NCI-H2171 treated with DMSO at 0.1 percent for 48 hours (cell line): ENCODE measurements at places on chromosomes 5 and 9.

GRCh38 chr9:128470560-128470959, 14.8 kb downstream of the ODF2 start:
- DNase-seq: peak; percentile 36

GRCh38 chr5:25349746-25350145, 705.0 kb upstream of the CDH10 start:
- no peak for DNase-seq

- DNase-seq: no peak
Measured at GRCh38 chr5:144117412-144117811, 53.0 kb downstream of the YIPF5 start.

DNA sequence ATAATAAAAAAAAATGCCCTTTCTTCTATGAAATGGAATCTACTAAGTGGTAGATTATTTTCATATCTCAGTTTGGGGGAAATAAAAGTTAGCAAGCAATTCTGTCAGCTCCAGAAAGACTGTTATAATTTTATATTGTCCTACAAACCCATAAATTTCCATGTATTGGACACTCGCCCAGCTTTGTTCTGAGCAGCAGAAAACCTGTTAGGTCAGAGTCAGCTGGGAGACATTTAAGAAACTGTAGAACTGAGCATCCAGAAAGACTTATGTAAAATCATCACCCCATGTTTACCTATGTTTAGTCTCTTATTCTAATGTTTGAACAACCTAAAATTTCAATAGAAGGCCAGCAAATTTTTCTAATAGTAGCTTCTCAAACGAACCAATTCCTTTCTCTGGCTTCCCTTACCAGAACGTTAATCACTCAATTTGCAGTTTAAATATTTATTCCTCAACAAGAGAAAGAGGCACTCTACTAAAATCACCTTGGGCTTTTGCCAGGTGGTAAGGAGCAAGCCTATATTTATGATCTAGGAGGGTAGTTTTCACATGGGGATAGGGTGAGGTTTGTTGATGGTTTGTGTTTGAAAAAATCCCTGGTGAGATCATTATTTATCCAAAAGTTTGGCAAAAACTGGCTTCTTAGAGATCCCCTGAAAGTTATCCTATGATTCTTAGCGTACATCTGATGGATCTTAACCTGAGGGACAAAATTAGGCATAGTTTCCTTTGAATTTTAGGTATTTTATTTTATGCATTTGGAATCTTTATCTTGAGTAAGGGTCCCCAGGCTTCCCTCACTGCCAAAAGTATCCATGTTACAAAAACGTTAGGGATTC, 34.4 kb downstream of the MACROH2A1 start:
- no peak for DNase-seq

DNA sequence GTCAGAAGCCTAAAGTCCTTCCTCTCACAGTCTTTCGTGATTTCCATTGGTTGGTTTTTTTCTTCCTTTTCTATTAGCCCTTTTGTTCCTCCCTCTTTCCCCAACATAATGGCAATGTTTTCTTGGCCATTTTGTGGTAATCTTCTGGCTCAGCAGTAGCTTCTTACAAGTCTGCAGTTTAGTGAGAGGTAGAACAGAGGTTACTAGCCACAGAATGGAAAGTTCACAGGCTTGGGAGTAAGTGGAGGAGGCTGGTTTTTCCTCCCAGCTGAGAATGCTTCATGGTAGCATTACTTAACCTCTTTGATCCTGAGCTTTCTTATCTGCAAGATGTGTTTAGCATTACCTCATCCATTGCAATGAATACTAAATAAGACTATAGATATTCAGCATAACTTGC, 346.9 kb downstream of the NFIB start:
- no peak for DNase-seq

DNA sequence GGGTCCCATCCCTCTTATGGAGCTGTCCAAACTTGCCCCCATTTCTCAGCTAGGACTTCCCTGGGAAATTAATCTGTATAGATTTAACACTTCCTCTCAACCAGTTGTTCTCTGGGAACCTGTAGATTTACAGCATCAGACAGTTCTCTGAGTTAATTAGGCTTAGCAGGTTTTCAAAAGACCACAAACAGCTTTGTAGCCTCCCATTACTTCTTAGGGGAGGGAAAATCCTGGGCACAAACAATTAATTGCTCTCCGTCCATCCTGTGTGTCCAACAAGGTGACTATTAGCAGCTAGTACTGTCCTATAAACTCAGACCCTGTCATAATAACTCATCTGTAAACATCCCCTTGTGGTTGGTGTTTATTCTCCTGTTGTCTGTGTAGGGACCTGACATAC, 197.9 kb downstream of the GOLPH3 start:
- DNase-seq: no peak

DNA sequence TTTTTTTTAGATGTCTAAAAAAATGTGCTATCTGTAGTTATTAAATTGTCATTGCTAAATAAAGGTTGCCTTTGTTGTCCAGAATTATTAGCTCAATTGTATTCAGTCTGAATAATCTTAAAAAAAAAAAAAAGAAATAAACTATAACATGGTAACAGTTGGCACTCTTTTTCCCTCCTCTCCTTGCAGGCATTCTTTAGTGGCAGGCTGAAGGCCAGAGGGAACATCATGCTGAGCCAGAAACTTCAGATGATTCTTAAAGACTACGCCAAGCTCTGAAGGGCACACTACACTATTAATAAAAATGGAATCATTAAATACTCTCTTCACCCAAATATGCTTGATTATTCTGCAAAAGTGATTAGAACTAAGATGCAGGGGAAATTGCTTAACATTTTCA, 87.6 kb upstream of the FAM170A start:
- no peak for DNase-seq

- no peak for DNase-seq
Measured at GRCh38 chr5:77087484-77088261, 588 bp upstream of the ZBED3 start.

GRCh38 chr5:61493973-61494372, 161.9 kb downstream of the ZSWIM6 start:
- DNase-seq: no peak

- no peak for DNase-seq
Measured at GRCh38 chr9:76424491-76424890, 30.3 kb upstream of the RFK start.

DNA sequence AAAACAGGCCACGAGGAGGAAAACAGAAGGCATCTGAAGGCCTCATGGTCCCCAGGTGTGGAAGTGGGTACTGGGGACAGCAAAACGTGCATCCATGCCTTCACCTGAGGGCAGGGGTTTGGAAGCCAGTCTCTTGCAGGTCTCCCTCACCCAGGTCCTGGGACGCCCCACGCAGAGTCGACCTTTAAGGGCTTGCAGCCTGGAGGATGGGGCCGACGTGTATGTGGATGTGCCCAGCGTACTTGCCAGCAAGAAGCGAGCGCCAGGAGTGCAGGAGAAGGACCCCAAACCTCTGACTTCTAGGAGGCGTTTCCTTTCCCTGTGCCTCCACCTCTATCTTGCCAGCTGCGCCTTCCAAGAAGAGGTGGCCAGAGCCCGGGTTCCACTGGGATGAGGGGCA, 65.9 kb downstream of the OTULIN start:
- DNase-seq: no peak

DNA sequence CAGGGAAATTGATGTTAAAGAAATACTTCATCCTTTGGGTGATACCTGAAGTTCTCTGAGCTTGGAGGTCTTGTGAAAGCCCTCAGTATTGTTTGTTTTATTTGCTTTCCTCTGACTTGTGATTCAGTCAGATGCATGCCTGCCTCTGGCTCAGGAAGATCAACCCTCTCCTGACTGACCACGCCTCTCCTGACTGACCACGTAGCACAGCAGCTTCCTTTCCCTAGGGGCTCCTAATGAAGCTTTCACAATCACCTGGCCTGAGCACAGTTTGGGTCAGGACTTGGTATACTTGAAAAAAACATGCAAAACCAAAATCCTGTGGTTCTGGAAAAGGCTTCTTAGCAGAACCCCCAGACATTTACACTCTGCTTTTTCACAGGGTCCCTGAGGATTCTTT, 3.8 kb downstream of the TGFBI start:
- DNase-seq: no peak

GRCh38 chr5:15993334-15993733, 186.3 kb downstream of the MARCHF11 start:
- DNase-seq: no peak

GRCh38 chr5:148969291-148969690, 93.6 kb downstream of the SH3TC2 start:
- no peak for DNase-seq

- DNase-seq: no peak
Measured at GRCh38 chr9:5479994-5480694, 29.8 kb downstream of the CD274 start.

DNA sequence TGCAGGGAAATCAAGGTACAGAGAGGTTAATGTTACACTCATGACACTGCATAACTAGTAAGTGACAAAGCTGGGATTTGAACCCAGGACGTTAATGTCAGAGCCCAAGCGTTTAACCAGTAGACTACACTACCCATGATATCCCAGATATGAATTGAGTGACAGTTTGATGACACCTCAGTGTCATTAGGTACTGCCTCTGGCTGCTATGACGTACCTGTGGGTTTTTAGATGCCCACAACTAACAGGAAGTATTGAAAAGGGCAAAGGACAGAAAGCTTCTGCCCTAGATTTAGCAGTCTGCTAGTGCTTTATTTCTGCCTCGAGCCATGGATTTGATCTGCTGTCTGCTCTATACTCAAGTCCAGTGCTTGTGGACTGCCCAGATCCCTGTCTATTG, 56.2 kb downstream of the GLRA1 start:
- DNase-seq: no peak

DNA sequence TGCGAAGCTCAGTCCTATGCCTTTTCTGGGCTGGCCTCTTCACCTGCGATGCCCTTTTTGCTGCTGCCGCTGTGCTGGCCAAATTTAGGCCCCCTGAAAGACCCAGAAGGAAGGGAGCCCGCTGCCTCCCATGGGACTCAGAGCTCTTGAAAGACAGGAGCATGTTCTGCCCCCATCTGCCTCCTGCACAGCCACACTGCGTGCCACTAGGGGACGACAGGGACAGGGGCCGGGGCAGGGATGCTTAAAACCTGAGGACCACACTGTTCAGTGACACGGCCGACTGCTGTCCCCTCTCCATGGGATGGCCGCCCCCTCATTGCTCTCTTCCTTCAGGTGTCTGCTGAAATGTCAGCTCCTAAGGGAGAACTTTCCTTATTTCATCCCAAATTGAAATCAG, 132.4 kb downstream of the ADAMTS2 start:
- no peak for DNase-seq

GRCh38 chr5:65895891-65896290, 30.5 kb upstream of the ERBIN start:
- no peak for DNase-seq

DNA sequence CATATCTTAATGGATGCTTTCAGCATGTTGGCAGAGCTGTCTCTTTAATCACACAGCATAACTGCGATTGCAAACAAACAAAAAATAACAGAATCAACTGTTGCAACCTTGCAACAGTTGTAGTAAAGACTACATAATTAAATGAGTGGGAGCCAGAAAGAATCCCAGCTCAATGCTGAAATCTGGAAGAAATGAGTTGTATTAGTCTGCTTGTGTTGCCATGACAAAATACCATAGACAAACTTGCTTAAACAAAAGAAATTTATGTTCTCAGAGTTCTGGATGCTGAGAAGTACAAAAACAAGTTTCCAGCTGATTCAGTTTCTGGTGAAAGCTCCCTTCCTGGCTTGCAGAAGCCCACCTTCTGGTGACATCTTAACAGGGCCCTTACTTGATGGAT, 260.9 kb upstream of the TUSC1 start:
- DNase-seq: no peak

- no peak for DNase-seq
Measured at GRCh38 chr5:75640395-75640794, 29.1 kb downstream of the ANKDD1B start.

DNA sequence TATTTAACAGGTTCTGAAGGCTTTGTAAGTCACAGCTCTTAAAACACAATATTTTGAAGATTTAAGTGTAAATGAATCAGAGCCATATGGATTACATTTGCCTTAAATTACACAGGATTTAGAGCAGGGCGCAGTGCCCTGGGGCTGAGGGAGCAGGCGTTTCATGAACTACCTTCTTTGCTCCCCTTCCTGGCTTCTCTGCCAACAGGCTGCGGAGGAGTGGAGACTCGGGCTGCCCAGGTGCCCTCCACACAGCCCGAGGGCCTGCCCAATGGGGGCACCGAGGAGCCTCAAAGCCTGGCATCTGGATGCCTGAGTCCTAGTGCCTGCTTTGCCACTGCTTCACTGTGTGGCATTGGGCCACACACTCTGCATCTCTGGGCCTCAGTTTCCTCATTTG, 90.6 kb upstream of the HAND1 start:
- DNase-seq: no peak

DNA sequence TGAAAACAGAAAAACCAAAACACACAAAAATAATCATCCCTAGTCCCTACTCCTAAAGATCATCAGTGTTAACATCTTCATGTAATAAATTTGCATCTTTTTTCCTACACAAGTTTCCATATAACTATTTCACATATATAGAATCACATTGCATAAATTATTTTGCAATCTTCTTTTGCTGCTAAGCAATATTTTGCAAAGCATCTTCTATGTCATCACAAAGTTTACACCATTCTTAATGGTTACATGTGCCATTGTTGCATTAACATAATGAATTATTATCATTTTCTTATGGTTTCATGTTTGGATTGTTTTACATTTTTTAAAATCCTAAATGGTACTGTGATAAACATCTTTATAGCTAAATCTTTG, 17.8 kb downstream of the SH3TC2 start:
- no peak for DNase-seq

DNA sequence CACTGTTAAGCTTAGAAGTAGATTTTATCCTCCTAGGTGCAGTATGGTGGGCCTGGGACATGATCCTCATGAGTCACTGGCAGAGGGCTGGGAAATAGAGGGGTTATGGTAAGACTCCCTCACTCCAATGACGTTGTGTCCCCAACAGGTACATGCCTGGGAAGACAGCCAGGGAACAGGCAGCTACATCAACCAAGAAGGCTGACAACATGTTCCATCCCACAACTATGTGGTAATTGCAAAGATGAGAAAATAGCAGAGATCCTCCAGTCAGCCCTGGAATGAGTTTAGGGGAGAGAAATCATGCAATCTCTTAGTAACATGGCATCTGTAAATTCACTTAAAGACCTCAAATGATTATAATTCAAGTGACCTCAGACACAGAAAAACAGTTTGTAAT, 114.4 kb upstream of the LIFR start:
- DNase-seq: no peak

GRCh38 chr9:9919174-9919775, 693.5 kb downstream of the PTPRD start:
- DNase-seq: no peak

- DNase-seq: no peak
Measured at GRCh38 chr9:91114450-91114849, 247.3 kb downstream of the AUH start.

DNA sequence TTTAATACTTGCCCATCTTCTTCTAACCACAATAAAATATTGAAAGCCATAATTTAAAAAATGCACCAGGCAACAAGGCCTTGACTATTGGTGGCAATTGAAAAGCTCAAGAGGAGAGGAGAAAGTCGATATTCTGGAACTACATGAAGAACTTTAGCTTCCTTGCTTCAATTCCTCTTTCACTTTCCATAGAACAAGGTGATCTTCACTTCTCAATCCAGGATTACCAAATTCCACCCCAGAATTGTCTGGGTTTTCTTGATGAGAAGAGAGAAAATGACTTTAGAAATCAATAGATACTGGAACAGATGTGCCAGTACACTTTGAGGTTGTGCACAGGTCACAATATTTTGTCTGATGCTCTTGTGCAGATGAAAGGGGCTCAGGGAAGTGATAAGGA, 52.2 kb downstream of the PTCD2 start:
- DNase-seq: no peak
